Activated CD8-positive, alpha-beta T cell treated with anti-CD3 and anti-CD28 coated beads for 36 hours (primary cell): ENCODE measurements at places on chromosomes 1 and 21. TPM values are rescaled to one million over a fixed set of nuclear protein-coding genes. Genes with fewer than 3 reads are reported as not detected.

GRCh38 chr1:235932090-235932510 is 65.4 kb upstream of the LYST start:
- H3K36me3 ChIP-seq = no peaks in the 10 kb centered on the region
- DNase-seq = peak; percentile 30
- peaks cover 35% of the 10 kb centered on the region for H3K4me1 ChIP-seq
- no peak overlapping the region for H3K4me3 ChIP-seq
- H3K27me3 ChIP-seq = no peaks in the 10 kb centered on the region
- no peak overlapping the region for H3K27ac ChIP-seq

DNA sequence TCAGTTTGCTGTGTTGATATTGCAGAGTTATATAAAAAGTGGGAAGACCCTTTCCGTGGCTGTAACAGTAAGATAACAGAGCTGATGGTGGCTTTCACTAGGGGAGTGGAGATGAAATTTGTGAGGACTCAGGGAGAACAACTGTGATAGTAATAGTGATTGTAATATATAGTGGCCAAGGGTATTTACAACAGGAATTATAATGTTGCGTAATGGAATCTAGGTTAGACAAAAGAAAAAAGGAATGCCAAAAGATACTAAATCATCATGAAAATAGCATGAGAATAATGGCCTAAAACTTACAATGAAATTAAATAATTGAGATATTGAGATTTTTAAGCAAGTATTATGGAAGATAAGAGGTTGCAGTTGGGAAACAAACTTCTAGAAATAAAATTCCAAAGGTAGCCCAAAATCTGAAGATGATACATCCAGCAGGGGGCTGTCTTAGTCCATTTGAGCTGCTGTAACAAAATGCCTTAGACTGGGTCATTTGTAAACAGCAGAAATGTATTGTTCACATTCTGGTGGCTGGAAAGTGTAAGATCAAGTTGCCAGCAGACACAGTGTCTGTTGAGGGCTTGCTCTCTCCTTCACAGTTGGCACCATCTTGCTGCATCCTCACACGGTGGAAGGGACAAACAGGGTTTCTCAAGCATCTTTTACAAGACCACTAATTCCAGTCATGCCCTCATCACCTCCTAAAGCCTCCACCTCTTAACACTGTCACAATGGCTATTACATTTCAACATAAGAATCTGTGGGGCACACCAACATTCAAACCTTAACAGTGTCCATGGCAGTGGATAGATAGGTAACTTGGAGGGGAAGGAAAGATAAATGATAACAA is 711.2 kb downstream of the MRPL39 start:
- no peaks in the 10 kb centered on the region for H3K4me1 ChIP-seq
- no peak overlapping the region for H3K27ac ChIP-seq
- no peak overlapping the region for H3K4me3 ChIP-seq
- no peaks in the 10 kb centered on the region for H3K36me3 ChIP-seq

- no peaks in the 10 kb centered on the region for H3K36me3 ChIP-seq
- no peak overlapping the region for H3K27ac ChIP-seq
- DNase-seq = no peak
- no peak overlapping the region for H3K4me3 ChIP-seq
- H3K27me3 ChIP-seq = no peaks in the 10 kb centered on the region
- no peaks in the 10 kb centered on the region for H3K4me1 ChIP-seq
Measured at GRCh38 chr1:116194568-116194967, 83.4 kb downstream of the MAB21L3 start.

NTPCR gene
- 30.4 TPM for total RNA-seq

DNA sequence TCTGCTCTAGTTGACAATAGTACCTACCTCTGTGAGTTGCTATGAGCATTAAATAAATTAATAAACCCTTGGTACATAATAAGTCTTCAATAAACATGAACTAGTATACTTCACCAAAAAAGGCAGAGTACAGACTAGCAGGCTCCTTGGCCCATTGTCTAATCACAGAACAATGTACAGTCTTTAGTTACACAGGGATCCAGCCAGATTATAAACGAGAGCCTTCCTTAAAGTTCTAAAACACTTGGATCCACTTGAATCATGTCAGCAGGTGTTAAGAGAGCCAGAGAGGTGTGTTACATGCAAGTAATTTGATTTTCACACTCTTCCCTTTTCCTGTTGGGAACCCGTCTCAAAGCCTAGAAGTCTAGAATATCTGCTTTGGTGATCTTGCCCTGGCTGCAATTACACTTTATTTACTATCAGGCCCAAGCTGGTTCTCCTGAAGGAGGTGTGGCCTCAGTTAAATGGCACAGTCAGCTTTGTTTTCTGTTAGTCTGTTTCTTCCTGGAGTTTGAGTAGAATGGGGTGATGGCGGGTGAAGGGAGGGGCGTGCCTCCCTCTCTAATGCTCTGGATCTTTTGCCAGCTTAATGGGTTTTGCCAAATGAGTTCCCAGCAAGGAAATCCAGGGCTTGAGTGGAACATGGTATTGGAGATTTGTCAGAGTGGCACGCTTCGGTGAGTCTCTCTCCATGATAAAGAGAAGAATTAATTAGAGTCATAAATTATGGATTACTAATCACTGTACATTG is 570.9 kb upstream of the CAMK1G start:
- no peaks in the 10 kb centered on the region for H3K27me3 ChIP-seq
- H3K27ac ChIP-seq = no peak overlapping the region
- no peaks in the 10 kb centered on the region for H3K36me3 ChIP-seq
- H3K4me1 ChIP-seq = no peaks in the 10 kb centered on the region
- no peak for DNase-seq
- H3K4me3 ChIP-seq = no peak overlapping the region

- no peak for DNase-seq
- H3K36me3 ChIP-seq = peaks cover 28% of the 10 kb centered on the region
- H3K27me3 ChIP-seq = no peaks in the 10 kb centered on the region
- no peak overlapping the region for H3K4me3 ChIP-seq
- H3K4me1 ChIP-seq = peaks cover 12% of the 10 kb centered on the region
- H3K27ac ChIP-seq = no peak overlapping the region
Measured at GRCh38 chr1:109630898-109631512, 11.4 kb downstream of the AMPD2 start.

DNA sequence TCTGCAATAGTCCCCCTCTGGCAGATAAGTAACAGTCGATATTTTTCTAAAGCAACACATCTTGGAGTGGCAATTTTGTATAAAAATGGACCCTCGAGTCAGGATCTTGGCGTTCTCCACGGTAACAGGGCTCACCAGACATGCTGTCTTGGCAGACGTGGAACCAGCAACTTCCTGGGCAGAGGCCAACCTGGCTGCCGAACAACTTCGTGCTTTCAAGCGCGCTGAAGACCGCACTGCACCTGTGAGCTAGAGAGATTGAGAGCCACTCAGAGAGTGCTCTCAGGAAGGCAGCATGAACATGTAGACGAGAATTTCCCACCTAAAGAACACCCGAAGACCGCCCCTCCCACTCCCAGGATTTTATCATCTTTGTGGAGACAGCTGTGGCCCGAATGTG is 7.3 kb downstream of the C1orf174 start:
- peaks cover 54% of the 10 kb centered on the region for H3K36me3 ChIP-seq
- H3K4me1 ChIP-seq = peaks cover 41% of the 10 kb centered on the region
- DNase-seq = no peak
- H3K27ac ChIP-seq = peak overlapping the region; percentile 16
- no peaks in the 10 kb centered on the region for H3K27me3 ChIP-seq

GRCh38 chr1:48940962-48941732 is 164.5 kb upstream of the BEND5 start:
- no peak overlapping the region for H3K27ac ChIP-seq
- DNase-seq = no peak
- no peaks in the 10 kb centered on the region for H3K4me1 ChIP-seq
- H3K27me3 ChIP-seq = peaks cover under 1% of the 10 kb centered on the region

DNA sequence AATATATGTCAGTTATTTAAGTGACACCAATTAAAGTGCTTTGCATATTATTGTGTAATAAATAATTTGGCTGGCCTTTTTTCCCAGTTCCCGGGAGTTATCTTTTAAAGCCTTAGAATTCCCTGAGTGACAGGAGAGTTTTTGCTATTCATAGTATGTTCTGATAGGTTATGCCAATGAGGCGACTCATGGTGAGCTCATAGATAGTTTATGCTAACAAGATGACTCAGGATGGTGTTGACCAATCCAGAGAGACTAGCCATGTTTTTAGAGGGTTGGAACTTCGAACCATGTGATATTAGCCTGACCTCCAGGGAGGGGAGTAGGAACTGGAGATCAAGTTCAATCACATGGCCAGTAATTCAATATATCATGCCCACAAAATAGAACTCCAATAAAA is 310.8 kb downstream of the USP25 start:
- H3K4me1 ChIP-seq = peaks cover 4% of the 10 kb centered on the region
- H3K27ac ChIP-seq = no peak overlapping the region
- H3K27me3 ChIP-seq = peaks cover 2% of the 10 kb centered on the region

- H3K4me1 ChIP-seq = no peaks in the 10 kb centered on the region
- peaks cover 18% of the 10 kb centered on the region for H3K27me3 ChIP-seq
- H3K4me3 ChIP-seq = no peak overlapping the region
Measured at GRCh38 chr1:220742520-220742919, 5.6 kb upstream of the MTARC2 start.

DNA sequence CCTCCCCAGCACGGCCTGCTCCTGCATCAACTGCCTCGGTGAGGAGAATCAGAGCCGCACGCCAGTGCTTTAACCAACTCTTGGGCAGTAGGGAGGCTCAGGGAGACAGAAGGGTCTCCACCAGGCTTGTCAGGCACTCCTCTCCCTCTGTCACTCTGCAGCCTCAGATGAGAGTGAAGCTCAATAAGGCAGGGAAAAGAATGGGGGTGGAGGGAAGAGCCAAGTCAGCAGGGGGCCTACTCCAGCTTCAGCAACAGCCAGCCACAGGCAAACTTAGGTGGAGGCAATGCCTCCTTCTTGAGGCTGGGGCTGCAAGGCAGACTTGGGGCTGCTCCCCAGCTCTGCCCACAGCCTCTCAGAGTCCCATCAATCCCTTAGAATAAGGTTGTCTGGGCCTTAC is 51.8 kb upstream of the A3GALT2 start:
- H3K4me3 ChIP-seq = no peak overlapping the region
- no peaks in the 10 kb centered on the region for H3K36me3 ChIP-seq
- H3K27ac ChIP-seq = no peak overlapping the region
- no peaks in the 10 kb centered on the region for H3K27me3 ChIP-seq
- peaks cover 3% of the 10 kb centered on the region for H3K4me1 ChIP-seq

GRCh38 chr1:43610339-43610738 is 39.6 kb upstream of the KDM4A start:
- H3K4me1 ChIP-seq = no peaks in the 10 kb centered on the region
- H3K36me3 ChIP-seq = no peaks in the 10 kb centered on the region
- no peak for DNase-seq
- no peak overlapping the region for H3K4me3 ChIP-seq
- no peak overlapping the region for H3K27ac ChIP-seq

ERG gene
- total RNA-seq = not detected

- H3K36me3 ChIP-seq = no peaks in the 10 kb centered on the region
- H3K27ac ChIP-seq = no peak overlapping the region
- no peak overlapping the region for H3K4me3 ChIP-seq
Measured at GRCh38 chr1:47696404-47696736, 258.5 kb downstream of the FOXD2 start.

DNA sequence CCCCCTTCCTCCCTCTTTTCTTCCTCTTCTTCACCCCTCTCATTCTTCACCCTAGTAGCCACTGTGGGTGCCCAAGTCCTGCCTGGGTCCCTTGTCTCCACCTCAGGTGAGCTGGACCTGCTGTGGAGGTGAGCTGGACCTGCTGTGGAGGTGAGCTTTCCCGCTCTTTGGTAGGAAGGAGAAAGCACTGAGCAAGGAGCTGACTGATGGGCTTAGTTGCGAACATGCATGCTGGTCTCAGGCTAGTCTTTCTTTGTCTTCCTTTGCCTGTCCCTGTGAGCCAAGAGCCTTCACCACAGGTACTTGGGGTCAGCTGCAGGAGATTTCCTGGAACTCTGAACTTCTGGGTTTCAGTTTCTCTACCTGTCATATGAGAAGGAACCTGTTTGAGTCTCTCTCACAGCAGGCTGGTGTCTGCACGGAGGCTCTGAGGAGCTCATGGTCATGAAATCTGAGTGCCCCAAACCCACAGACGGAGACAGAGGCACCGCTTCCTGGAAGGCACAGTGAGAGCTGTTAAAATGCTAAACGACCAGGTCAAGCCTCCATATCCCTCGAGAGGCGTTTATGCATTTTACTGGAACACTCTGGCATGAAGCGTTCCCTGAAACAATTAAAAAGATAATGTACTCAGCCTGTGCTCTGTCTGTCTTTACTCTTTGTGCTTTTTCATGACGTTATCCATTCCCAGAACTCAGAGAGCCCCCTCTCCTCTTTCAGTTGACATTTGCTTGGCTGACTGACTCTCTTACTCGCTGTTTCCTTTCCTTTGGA is 69.5 kb downstream of the RHOU start:
- no peaks in the 10 kb centered on the region for H3K36me3 ChIP-seq
- H3K27ac ChIP-seq = peak overlapping the region; percentile 94
- no peaks in the 10 kb centered on the region for H3K27me3 ChIP-seq
- peak overlapping the region; percentile 58 for H3K4me3 ChIP-seq

- DNase-seq = no peak
- H3K27ac ChIP-seq = no peak overlapping the region
- H3K4me1 ChIP-seq = no peaks in the 10 kb centered on the region
- no peaks in the 10 kb centered on the region for H3K27me3 ChIP-seq
- H3K36me3 ChIP-seq = no peaks in the 10 kb centered on the region
- no peak overlapping the region for H3K4me3 ChIP-seq
Measured at GRCh38 chr1:210715072-210715471, 386.4 kb downstream of the HHAT start.

- H3K27me3 ChIP-seq = no peaks in the 10 kb centered on the region
- DNase-seq = no peak
- H3K4me1 ChIP-seq = peaks cover 1% of the 10 kb centered on the region
- no peak overlapping the region for H3K4me3 ChIP-seq
- no peak overlapping the region for H3K27ac ChIP-seq
- H3K36me3 ChIP-seq = peaks cover 1% of the 10 kb centered on the region
Measured at GRCh38 chr1:15431571-15431948, 6.7 kb upstream of the CTRC start.

OR2G2 gene
- total RNA-seq = not detected

DNA sequence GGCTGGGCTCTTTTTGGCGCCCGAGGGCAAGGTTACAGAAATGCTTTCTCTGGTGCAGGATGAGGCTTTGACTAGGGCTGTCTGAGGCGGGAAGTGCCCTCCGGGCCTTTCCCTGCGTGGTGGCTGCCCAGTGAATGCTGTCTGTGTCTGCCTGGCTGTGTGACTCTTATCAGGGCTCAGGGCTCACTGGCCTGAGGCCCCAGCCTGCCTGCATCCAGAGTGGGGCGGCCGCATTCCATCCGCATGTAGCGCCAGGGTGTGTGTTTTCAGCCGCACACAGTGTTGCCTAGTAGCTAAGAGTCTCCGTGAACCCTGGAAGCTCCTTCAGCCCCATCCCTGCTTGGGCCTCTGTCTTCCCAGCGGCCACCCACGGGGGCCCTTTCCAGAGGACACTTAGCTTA is 59.1 kb downstream of the FAAP20 start:
- no peak overlapping the region for H3K27ac ChIP-seq
- no peak overlapping the region for H3K4me3 ChIP-seq
- no peaks in the 10 kb centered on the region for H3K36me3 ChIP-seq
- no peak for DNase-seq
- peaks cover 26% of the 10 kb centered on the region for H3K4me1 ChIP-seq
- H3K27me3 ChIP-seq = no peaks in the 10 kb centered on the region

- no peak overlapping the region for H3K4me3 ChIP-seq
- no peaks in the 10 kb centered on the region for H3K36me3 ChIP-seq
- no peaks in the 10 kb centered on the region for H3K27me3 ChIP-seq
- DNase-seq = no peak
Measured at GRCh38 chr1:97621955-97622354, 298.9 kb downstream of the DPYD start.
